ENCODE measurements at places on chromosomes 1 and 21.
A peak's percentile ranks its signal among the peaks of the same experiment; 100 is the strongest.

DNA sequence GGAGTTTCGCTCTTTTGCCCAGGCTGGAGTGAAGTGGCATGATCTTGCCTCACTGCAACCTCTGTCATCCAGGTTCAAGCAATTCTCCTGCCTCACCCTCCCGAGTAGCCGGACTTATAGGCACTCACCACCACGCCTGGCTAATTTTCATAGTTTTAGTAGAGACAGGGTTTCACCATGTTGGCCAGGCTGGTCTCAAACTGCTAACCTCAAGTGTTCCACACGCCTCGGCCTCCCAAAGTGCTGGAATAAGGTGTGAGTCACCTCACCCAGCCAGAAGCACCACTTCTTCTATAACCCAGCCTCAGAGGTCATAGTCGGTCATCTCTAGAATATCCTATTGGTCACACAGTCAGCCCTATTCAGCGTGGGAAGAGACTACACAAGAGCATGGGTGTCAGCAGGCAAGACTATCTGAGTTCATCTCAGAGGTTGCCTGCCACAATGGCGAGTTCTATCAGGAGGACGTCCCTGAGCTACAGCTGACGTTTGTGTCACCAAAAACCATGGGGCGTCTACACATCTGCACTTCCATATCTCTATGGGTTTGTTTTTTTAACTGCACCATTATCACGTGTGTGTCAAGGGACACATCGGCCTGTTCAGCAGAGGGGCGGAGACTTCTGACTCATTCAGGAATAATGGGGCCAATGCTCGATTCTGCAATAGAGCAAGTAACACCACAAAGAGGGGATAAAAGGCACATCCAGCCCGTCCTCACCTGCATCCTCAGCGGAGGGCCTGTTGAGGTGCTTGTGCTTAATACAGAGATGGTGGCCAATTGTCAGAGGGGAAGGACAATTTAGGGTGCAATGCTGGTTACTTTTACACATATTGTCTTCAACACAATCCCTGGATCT is 256.3 kb upstream of the IRF2BP2 start:
- no peak for DNase-seq

DNA sequence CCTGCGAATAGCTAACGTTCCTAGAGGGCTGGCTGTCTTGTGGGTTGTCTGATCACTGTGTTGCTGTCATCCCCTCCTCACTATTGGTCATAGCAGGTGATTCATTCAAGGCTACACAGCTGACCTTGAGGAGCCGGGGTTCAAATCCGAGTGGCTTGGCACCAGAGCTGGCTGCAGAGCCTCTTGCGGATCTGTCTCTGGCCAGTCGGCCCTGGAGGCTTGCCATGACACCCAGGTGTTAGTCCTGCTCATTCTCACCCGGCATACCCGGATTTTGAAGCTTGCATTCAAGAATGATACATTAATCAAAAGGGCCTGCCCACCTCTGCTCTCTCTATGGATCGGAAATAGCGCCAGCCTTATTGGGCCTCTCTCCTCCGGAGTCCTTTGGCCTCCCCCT is 110.4 kb downstream of the DHRS3 start:
- no peak for DNase-seq

DNA sequence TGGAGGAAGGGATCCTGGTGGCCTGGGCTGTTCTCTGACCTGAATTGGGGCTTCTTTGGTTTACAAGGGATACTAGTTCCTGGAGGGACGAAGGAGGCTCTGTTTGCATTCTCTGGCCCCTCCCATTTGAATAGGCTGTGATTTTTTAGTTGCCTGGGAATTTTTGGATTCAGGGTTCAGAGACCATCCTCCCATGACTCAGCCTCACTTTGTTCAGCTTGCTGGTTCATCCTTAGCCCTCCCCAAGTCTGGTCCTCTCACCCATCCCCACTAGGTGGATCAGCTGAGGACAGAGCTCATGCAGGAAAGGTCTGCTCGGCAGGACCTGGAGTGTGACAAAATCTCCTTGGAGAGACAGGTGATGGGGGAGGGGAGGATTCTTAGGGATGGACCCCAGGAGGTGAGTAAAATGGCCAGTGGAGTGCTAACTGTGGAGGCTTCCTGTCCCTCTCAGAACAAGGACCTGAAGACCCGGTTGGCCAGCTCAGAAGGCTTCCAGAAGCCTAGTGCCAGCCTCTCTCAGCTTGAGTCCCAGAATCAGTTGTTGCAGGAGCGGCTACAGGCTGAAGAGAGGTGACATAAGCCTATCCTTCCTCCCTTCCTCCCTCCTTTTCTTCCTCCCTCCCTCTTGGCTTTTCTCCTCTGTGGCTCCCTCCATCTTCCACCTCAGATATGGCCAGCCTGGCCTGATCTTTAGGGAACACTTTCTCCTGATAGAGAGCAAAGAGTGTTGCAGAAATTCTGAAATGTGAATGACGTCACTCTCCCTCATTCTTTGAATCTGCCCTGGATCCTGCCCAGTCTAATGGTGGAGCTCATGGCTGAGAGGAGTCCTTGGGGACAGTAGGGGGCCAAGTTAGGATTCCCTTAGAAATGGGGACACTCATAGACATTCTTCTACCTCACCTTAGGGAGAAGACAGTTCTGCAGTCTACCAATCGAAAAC is 4.5 kb upstream of the TUFT1 start:
- no peak for DNase-seq

- DNase-seq = no peak
These were observed 20.3 kb upstream of the SH3BGRL3 start for GRCh38 chr1:26259578-26259977.

- DNase-seq = no peak
These were observed 41.3 kb upstream of the OSBPL9 start for GRCh38 chr1:51575406-51576084.

GRCh38 chr1:207849646-207850045 is 61.3 kb downstream of the CD34 start:
- DNase-seq = no peak

DNA sequence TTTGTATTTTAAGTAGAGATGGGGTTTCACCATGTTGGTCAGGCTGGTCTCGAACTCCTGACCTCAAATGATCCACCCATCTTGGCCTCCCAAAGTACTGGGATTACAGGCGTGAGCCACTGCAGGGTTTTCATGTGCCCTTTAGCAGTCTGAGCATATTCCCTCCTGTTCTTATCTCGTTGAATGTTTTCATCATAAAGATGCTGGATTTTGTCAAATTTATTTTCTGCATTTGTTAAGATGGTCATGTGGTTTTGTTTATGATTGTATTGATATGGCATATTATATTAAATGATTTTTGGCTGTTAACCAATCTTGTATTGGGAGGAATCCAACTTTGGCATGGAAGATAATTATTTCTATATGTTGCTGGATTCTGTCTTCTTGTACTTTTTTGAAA is 8.8 kb downstream of the JMJD4 start:
- no peak for DNase-seq

- no peak for DNase-seq
These were observed 738.8 kb downstream of the PTPRU start for GRCh38 chr1:29975036-29975694.

- DNase-seq = no peak
These were observed 213.0 kb downstream of the KCTD3 start for GRCh38 chr1:215780139-215780538.

- no peak for DNase-seq
These were observed 48.7 kb upstream of the PRDM2 start for GRCh38 chr1:13651279-13651678.

DNA sequence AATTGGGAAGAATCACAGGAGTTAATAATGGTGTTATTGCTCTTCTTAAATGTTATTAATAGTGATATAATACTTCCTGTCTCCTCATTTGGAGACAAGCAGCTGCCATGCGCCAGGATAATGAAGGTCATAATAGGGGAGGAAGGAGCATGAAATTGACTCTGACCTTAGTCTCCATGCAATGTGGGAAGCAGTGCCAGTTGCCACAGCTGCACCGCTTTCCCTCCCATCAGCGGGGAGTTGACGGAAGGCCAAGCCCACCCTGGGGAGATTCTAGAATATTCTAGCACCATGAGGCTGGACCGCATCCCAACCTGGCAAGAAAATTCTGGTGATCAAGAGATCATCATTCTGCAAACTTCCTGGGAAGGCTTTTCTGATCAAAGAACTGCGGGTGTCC is 11.0 kb upstream of the OLIG1 start:
- DNase-seq = no peak

- peak; percentile 70 for DNase-seq
These were observed 676 bp upstream of the PIAS3 start for GRCh38 chr1:145859491-145860023.

- DNase-seq = no peak
These were observed 28.1 kb downstream of the SHISA4 start for GRCh38 chr1:201916649-201917249.

GRCh38 chr1:201594575-201595245 is 55.8 kb downstream of the NAV1 start:
- DNase-seq = no peak

DNA sequence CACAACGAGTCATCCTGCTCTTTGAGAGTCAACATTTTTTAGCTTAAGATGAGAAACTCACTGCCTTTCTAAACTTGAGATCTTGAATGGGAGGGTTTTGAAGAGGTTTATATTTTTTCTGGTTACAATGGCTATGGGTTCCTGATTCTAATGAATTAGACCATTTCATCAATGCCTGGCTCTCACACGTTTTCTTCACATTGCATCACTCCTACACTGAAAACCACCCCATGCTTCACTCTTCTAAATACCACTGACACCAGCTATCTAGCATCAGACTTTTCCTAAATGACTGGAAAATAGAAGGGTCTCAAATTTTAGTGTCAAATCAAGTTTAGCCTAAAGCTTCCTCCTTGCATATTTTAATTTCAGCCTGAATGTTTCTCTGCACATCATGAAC is 606.1 kb upstream of the USP24 start:
- DNase-seq = no peak

- no peak for DNase-seq
These were observed 151.8 kb downstream of the TENT5C start for GRCh38 chr1:117757668-117758067.

GRCh38 chr1:29743264-29743663 is 506.9 kb downstream of the PTPRU start:
- DNase-seq = no peak

- no peak for DNase-seq
These were observed 569.3 kb upstream of the ZRANB2 start for GRCh38 chr1:71650119-71650518.

DNA sequence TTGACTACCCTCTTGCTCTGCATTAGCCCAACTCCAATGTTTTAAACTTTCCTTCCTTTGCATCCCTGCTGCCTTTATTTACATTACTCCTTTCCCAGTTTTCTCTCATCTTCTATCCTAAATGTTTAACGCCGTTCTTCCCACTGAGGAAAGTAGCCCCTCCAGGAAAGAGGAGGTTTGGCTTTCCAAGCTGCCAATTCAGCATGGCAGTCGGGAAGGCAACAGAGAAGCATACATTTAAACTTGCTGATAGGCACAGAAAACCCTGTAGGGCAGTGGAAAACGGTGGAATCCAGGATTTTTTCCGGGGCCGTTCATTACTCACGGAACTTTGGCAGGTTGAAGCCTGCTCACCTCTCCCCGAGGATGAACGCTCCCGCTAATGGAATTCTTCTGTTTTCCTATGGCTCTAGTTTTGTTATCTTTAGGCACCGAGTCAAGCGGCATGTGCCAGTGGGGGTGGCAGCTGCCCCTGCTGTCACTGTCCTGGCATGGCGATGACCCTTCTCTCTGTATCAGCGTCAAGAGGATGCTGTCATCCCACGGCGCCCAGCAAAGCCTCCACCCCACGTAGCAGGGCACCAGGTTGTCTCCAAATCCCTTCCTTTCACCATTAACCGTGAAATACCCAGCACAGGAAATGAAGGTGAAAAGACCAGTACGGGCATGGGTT is 48.3 kb downstream of the ZBTB18 start:
- no peak for DNase-seq

DNA sequence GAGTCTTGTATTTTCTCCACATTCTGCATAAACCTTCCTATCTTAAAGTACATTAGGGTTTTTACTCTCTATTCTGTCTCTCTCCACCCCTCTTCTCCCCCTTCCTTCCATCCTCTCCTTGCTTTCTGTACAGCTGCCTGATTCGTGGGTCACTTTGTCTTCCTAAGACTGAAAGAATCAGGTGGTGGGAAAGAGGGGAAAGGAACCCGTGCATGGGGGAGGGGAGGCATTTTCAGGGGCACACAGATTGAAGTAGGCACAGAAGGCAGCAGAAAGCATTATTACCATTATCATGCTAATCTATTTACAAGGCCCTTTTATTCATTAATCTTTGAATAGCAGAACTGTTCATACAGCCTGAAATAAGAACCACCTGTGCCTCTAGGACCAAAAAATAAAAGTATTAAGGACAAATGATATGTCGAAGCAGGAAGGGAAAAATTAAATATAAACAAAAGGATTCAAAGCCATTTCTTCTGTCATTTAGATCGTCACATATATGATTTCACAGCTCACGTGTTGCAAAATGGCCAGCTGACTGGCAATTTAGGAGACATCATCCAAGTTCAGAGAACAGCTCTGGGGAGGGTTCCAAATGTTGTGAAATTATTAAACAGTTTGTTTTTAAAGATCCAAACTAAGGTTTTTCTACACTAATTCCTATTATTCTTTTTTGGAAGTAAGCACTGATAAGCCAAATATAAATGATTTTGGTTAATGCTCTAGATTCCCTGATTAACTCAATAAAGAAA is 154.6 kb downstream of the PBX1 start:
- DNase-seq = no peak

- DNase-seq = no peak
These were observed 72.3 kb downstream of the RGL1 start for GRCh38 chr1:183877053-183877720.

DNA sequence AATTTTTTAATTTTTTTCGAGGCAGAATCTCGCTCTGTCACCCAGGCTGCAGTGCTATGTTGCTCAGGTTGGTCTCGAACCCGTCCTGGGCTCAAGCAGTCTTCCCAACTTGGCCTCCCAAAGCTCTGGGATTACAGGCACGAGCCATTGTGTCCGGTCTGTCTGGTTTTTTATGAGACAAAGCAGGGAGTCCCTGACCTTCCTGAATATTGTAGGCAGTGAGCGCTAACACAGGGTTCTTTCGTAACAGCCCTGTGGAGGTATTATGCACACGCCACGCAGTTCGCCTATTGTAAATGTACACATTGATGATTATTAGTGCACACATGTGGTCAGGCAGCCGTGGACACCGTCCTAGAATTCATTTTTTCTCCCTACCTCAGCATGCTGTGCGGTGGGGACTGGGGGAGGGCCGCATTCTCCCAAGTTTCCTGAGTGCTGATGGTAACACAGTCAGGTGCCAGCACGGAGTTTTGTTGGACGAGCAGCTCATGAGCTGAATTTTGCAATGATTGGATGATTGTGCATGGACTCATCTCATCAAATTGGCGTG is 19.6 kb downstream of the SPSB1 start:
- no peak for DNase-seq

DNA sequence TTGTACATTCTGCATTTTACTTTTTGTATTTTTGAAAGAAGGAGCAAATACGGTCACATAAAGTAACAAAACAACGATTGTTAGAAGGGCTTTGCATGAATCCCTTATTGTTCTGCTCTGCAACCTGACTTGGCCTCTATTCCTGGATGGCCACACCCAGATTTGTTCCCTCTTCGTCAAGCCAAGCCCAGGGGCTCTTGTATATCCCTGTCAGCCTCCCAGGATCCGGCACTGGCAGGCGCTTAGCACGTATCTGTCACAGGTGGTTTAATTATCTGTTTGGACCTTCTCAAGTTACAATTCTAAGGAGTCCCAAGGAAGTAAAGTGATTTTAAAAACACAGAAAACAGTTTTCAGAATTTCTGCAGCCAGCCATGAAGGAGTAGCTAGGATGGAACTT is 28.0 kb downstream of the CRYAA start:
- no peak for DNase-seq
